ENCODE measurements at places on chromosomes 5 and 9.

DNA sequence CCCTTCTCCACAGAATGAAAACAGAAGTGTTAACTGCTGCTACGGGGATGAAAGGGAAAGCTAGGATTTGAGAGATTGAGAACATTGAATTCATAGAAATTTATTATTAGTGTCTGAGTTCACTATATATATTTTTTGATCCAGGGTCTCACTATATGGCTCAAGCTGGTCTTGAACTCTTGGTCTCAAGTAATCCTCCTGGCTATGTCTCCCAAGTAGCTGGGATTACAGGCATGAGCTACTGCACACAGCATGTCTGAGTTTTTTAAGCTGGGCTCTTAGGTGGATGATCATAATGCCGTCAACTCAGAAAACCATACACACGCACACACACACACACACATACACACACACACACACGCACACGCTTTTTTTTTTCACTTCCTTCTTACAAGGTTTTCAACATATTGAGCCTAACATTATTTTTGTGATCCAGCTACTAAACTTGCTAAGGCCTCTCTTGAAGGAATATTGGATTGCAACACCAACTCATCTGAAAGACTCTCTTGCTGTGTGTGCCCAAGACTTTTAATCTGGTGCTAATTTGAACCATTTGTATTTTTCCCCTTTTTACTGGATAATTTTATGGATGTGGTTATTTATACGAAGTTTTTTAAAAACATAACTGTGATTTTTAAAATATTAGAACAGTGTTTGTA lies 1045.4 kb downstream of the DTWD2 start:
- no peak overlapping the region for H3K27ac ChIP-seq
- H3K36me3 ChIP-seq = no peaks in the 10 kb centered on the region
- H3K27me3 ChIP-seq = no peaks in the 10 kb centered on the region
- no peak for DNase-seq
- no peaks in the 10 kb centered on the region for H3K4me1 ChIP-seq
- H3K4me3 ChIP-seq = no peak overlapping the region

DNA sequence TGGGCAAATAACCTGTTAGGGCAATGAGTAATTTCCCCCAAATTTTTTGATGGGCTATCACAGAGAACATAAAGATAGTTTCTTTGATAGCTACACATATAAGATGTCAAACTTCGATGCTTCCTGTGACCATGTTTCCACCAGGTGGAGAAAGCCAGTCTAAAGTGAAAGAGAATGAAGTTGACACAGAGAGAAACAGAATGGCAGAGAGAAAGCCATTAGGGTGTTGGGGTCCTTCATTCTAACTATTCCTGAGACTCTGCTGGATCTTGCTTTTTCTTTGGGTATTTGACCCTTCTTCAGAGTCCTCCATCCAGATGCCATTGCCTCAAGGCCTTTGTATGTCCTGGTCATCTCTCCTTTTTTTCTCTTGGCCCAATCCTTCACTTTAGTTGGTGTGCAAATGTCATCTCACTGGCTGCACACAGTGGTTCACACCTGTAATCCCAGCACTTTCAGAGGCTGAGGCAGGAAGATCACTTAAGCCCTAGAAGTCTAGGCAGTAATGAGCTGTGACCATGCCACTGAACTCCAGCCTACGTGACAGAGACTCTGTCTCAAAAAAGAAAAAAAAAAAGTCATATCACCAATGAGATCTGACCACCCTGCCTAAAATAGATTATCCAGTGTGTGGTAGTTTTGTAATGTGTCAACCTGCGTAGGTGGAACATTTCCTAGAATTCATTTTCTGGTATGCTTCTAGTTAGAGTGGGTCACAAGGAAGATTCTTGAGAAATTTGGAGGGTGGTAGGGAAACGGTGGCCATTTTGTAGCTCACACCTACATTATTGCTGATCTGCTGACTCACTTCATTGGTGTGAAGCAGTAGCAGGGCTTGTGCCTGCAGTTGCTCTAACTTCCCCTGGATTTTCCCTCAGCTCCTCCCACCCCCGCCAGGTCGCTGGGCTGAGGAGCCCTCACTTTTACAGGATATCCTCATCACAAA lies 20.8 kb upstream of the KIF2A start:
- H3K36me3 ChIP-seq = no peaks in the 10 kb centered on the region
- H3K4me3 ChIP-seq = no peak overlapping the region
- H3K27me3 ChIP-seq = no peaks in the 10 kb centered on the region

GRCh38 chr5:40521925-40522324 lies 157.8 kb upstream of the PTGER4 start:
- DNase-seq = no peak
- no peak overlapping the region for H3K4me3 ChIP-seq
- no peaks in the 10 kb centered on the region for H3K36me3 ChIP-seq
- H3K4me1 ChIP-seq = no peaks in the 10 kb centered on the region
- no peaks in the 10 kb centered on the region for H3K27me3 ChIP-seq

- no peak overlapping the region for H3K27ac ChIP-seq
- H3K4me3 ChIP-seq = no peak overlapping the region
- H3K27me3 ChIP-seq = no peaks in the 10 kb centered on the region
- no peaks in the 10 kb centered on the region for H3K4me1 ChIP-seq
- no peak for DNase-seq
Observed at GRCh38 chr5:72379936-72380335, 59.8 kb downstream of the PTCD2 start.

- H3K27ac ChIP-seq = no peak overlapping the region
- no peaks in the 10 kb centered on the region for H3K36me3 ChIP-seq
- no peaks in the 10 kb centered on the region for H3K27me3 ChIP-seq
- no peak for DNase-seq
- H3K4me1 ChIP-seq = no peaks in the 10 kb centered on the region
- H3K4me3 ChIP-seq = no peak overlapping the region
Observed at GRCh38 chr5:155822177-155822576, 504.8 kb upstream of the SGCD start.

GRCh38 chr5:78727786-78728761 lies 79.5 kb upstream of the LHFPL2 start:
- H3K4me3 ChIP-seq = no peak overlapping the region
- no peaks in the 10 kb centered on the region for H3K4me1 ChIP-seq
- no peak overlapping the region for H3K27ac ChIP-seq
- H3K27me3 ChIP-seq = no peaks in the 10 kb centered on the region
- H3K36me3 ChIP-seq = no peaks in the 10 kb centered on the region

DNA sequence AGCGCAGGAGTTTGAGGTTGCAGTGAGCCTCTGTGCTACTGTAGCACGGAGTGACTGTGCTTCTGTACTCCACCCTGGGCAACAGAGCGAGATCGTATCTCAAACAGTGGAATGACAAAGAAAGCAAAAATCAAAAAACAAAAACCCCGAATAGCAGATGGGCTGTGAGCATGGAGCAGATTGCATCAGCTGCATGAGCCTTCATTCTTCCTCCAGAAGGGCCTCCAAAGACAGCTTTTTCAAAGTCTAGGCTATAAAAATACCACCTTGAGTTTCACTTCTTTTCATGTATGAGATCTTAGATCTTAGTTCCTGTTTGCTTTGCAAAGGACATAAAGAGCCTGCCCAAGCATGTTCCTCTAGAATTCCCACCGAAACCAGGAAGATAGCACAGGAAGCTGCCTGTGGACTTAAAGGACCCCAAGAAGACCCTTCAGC lies 15.0 kb upstream of the HSPB3 start:
- H3K36me3 ChIP-seq = no peaks in the 10 kb centered on the region
- H3K27me3 ChIP-seq = no peaks in the 10 kb centered on the region
- no peak overlapping the region for H3K4me3 ChIP-seq
- H3K4me1 ChIP-seq = no peaks in the 10 kb centered on the region

DNA sequence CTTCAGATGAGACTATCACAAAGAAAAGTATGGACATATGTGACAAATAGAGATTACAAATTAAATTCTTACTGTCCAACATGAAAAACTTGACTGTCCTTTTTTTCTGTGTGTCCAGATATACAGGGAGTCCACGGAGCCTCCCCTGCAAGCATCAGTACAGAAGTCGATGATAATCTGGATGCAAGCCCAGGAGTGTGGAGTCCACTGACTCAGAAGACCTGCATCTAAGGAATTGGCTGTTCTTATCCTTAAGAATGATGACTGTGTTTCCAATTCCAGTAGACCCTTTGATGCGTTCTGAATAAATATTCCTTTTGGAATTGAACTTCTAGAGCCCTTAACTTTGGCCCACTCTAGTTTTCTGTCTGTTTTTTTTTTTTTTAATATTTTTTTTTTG lies 56.7 kb upstream of the TAF11L2 start:
- no peak for DNase-seq
- H3K27ac ChIP-seq = no peak overlapping the region
- no peaks in the 10 kb centered on the region for H3K4me1 ChIP-seq
- no peaks in the 10 kb centered on the region for H3K27me3 ChIP-seq
- no peak overlapping the region for H3K4me3 ChIP-seq
